ENCODE measurements at places on chromosomes 5 and 9. TPM values are rescaled to one million over a fixed set of nuclear protein-coding genes. Genes with fewer than 3 reads are reported as not detected.

PPP3R2 gene
- not detected for total RNA-seq

DRD1 gene
- total RNA-seq, result not detected

ACTBL2 gene
- not detected for total RNA-seq

DNA sequence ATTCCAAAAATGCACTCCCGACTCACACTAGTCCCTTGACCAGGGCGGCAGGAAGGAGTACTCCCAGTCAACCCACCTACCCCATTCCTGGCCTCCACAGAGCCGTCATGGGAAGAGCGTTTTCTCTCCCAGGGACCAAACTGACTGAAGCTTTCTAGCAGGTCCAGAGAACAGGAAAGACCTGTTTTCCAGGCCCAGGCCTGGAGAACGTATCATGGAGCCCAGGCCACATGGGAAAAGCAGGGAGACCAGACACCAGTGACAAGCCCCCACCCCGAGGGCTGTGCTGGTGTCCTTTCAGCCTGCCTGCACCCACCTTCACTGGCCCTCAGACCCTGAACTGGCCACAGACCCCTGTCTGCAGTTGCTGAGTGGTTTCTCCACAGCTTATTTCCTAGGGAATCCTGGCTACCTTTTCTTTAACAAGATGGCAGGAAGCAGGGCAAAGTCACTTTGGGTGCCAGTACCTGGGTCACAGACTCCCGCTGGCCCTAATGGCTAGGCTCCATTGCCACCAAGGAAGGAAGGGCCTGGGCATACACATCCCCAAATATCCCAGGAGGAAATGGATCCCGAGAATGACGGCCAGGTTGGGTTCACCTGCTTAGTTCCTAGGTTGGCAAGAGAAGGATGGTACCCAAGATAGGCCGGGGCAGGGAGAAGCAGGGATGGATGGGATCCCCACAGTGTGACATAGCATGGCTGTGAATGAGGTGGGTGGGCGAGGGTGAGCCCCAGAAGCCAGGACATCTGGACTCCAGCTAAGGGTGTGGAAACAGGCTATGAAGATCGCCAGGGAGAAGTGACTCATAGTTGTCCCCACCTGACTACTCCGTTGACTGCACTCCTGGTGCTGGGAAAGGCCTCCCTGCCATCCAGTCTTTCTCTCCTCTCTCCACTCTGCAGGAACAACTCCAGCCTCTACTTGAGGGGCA, 12.2 kb downstream of the CCNI2 start:
- DNase-seq, result no peak

DNA sequence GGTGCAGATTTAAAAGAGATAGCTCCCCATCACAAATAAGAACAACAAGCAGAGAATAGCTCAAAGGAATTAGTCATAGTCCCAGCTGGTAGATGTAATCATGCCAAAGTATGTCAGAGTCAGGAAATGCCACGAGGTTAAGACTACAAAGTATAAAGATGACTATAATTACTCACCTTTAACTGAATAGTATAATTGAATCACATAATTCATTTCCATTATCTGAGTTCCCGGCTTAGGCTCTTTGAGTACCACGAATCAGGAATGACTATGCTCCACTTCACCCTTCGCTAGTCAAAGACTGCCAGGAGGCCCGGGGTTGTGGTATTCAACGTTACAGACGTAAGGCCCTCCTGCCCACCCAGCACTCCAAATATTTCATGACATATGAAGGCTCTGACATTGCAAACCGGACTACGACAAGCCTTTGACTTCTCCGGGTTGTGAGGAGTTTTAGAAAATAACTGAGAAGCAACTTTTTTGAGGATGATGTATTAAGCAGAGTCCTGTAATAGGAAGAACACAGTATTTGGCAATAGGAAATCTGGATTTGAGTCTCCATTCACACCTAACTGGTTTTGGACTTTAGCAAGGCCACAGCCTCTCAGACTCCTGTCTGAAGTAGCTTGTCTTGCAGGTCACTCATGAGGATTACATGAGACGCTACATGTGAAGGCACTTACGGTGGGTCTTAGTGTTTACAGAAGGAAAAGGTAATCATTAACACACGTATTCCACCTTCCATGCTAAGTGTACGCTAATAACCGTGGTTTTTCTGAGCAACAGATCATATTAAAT, 64.6 kb downstream of the ENC1 start:
- no peak for DNase-seq

DNA sequence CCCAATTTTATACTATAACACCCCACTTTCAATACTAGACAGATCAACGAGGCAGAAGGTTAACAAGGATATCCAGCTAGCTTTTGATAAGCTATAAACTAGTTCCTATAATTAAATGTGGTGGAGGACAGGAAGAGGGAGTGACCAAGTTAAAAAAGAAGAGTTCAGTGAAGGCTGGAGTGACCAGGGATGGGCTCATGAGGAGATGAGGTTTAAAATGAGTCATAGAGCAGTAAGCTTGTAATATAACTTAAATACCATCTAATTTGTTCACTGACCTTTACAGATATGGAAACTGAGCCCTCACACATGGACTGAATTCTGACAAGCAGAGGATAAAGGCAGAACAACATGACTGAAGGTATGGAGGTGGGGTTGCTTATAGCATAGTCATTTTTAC, 284.5 kb downstream of the SPATA31D1 start:
- no peak for DNase-seq
